ENCODE measurements at places on chromosomes 2 and 18.
A peak's percentile ranks its signal among the peaks of the same experiment; 100 is the strongest.

- DNase-seq, result no peak
Observed at GRCh38 chr2:39584283-39584965, 81.3 kb upstream of the TMEM178A start.

DNA sequence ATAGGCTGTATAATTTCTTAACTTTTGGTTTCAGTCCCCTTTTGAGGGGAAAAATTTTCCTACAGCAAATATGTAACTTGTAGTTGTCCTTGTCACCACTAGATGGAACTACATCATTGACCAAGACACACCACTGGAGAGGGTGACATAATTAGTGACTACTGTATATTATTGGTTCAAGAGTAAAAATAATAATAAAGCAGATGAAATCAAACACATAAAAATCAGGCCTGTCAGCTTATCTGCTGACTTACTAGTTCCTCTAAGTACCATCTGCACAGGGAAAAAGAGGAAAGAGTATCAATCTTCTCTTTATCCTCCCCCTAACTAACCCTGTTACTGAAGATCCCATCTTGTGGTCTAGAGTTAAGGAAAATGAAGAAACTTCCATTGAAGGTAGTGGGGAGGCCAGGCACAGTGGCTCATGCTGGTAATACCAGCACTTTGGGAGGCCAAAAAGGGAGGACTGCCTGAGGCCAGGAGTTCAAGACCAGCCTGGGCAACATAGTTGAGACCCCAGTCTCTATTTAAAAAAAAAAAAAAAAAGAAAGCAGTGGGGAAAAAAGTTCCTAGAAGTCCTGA is 29.6 kb upstream of the ENOSF1 start:
- DNase-seq, result no peak

- DNase-seq, result no peak
Observed at GRCh38 chr2:52919673-52920072, 847.9 kb upstream of the CHAC2 start.

DNA sequence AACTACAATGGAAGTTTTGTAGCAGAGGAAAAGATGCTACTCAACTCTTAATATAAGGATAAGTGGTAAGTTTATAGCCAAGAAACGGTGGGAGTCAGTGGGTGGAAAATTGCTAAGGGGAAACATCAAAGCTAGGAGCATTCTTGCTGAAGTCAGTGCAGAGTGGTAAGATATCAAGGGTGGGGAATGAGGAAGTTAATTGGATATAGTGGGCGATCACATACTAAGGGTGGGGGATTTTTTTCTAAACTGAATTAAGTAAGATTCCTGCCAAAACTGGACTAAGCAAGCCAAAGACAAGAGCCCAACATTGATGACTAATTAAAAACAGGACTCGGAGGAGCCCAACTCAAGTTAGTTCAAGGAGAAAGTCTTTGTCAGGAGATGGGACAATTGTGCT is 525.4 kb downstream of the CCDC85A start:
- no peak for DNase-seq

- DNase-seq, result no peak
Observed at GRCh38 chr2:3180082-3180908, 197.3 kb downstream of the EIPR1 start.

- DNase-seq, result no peak
Observed at GRCh38 chr2:134079373-134079772, 174.5 kb upstream of the MGAT5 start.

DNA sequence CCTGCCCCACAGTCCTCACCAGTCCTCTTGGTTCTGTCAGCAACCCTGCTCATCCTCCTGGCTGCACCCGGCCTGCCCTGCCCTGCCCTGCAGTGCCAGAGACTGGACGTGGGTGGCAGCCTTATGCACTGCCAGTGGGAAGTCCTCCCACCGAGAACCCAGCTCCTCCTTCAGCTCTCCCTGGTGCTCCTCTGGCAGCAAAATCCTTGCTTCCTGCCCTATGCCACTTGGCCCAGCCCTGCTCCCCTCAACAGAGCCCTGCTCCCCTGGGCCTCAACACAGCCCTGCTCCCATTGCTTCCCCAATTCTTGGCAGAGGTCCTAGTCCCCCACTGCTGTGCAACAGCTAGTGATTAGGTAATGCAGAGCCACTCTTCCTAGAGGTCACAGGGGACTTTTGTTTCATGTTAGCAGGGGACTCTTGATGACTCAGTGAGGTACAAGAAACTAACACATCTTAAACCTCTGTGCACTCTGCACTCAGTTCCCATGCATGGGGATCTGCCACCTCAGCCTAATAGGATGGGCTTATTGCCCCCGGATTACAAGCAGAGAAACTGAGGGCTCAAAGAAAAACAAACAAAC is 58.0 kb upstream of the EDAR start:
- peak; percentile 13 for DNase-seq

Measured in activated CD4-positive, CD25-positive, alpha-beta regulatory T cell treated with anti-CD3 and anti-CD28 coated beads, Interleukin-2, amount 50 U/mL, for 72 hours (primary cell).